ENCODE measurements at places on chromosomes 2 and 18.

DNA sequence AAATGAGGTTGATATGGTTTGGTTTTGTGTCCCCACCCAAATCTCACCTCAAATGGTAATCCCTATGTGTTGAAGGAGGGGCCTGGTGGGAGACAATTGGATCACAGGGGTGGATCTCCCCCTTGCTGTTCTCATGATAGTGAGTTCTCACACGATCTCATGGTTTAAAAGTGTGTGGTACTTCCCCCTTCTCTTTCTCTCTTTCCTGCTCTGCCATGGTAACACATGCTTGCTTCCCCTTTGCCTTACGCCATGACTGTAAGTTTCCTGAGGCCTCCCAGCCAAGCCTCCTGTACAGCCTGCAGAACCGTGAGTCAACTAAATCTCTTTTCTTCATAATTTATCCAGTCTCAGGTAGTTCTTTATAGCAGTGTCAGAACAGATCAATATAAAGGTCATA lies 24.7 kb upstream of the FAM124B start:
- DNase-seq: no peak

DNA sequence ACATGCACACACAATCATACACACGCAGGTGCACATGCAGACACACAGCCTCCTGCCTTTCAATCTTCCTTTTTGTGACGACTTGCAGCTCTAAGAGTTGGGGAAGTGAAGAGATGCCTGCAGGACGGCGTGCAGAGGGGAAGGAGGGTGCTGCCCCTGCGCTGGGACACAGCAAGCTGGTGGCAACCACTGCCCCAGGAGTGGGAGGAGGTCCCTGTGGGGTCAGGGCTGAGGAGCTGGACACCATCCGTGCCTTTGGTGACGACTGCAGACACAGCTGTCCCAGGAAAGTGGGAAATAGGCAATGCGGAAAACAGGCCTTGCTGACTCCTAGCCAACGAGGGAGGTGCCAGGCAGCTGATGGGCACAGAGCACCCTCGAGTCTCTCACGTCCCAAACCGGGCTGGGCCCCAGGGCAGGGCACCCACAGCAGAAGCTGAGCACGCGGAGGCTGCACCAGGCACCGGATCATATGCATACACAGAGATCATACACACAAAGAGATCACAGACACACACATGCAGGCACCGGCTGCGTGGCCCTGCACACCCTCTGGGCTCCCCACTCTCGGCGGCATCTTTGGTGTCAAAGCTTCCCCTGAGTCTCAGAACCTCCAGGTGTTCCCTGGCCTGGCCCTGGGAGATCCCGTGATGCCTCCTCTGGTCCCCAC lies 146.1 kb downstream of the PXDN start:
- DNase-seq: no peak

DNA sequence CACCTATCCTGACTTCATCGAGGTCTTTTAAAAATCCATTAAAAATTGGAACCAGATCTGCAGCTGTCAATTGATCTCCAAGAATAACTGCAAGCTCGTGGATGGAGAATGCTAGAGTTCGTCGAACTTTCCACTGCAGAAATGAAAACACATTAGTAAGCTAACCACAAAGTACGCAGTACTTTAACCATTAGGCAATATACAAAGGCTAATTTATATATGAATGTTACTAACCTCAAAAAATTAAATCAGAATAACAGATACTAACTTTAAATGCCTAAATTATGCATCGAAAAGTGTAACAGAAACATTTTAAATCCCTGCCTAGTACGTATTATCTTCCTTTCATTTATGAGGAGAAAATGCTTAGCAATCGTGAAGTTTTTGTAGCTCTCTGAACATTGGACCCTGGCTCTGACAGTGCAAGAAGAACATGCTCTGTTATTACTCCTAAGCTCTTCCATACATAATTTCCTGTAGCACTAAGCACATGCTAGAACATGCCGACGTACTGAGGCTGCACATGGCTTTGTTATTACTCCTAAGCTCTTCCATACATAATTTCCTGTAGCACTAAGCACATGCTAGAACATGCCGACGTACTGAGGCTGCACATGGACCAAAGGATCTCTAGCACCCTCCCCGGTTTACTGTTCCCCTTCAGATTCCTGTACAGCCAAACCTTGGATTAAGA lies 57.0 kb downstream of the PPP4R1 start:
- no peak for DNase-seq

GRCh38 chr18:33750366-33750765 lies 172.3 kb downstream of the ASXL3 start:
- no peak for DNase-seq

DNA sequence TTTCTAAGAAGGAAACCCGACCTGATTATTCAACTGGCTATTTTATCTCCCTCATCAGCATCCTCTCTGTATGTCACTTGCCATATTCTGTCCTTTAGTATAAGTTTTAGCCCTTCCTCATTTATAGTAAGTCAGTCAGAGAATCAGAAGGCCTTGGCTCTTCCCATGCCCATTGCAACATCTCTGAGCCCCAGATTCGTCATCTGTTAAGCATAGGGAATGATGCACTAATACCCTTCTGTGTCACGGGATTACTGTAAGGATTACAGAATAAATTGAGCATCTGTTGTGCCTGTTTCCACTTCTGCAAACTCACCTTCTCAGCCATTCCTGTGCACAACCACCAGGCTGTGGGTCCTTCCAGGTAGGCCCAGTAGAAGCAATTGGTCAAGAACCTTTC lies 258.1 kb upstream of the RAB12 start:
- no peak for DNase-seq

GRCh38 chr2:144198116-144198515 lies 321.8 kb downstream of the ZEB2 start:
- DNase-seq: no peak

GRCh38 chr18:55102501-55102900 lies 143.2 kb upstream of the CCDC68 start:
- no peak for DNase-seq

Data from GM12891 (cell line).